ENCODE measurements at places on chromosomes 2 and 18.

DNA sequence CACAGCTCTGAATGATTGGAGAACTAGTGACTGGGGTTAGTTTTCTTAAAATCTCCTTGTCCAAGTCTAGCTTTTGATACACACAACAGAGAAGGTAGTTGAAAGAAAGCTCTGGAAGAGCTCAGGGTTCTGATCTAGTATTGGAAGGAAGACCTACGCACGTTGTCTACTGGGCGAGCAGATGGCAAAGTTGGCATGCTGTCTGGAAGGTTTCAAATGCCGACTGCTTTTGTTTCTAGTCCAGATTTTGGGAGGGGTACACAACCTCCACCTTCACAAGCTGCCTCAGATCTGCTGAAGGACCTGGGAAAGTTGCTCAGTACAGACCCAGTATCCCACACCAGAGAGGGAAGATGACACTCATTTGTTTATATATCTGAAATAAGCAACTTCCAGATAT lies 507.3 kb downstream of the RNF144A start:
- no peak for DNase-seq

DNA sequence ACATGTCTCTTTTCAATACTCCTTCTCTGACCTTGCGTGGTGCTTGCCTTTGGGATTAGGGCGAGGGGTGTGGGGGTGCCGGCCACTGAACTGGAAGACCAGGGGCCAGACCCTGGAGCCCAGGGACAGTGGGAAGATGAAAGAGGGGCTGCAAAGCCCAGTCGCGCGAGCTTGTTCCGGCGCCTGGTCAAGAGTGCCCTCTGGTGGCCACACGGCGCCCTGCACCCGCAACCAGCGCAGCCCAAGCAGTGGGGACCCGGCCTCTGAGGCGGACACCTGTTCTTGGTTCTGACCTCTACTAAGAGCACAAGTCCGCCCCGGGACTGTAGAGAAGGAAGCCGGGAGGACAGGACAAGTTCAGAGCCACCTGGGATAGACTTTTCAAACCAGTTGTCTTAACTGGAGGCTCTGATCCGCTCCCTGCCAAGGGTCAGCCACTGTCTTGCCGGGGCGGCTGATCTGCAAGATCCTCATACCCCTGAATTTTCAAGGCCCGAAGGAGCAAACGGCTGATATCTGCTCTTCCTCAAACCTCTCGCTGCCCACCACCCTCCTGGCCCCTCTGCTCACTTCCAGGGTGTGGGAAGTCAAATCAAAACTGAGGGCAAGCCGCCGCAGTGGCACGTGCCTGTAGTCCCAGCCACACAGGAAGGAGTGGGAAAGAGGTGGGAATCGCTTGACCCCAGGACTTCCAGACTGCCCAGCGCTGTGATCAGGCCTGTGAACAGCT lies 14.9 kb upstream of the MSH6 start:
- DNase-seq, result peak; percentile 67

DNA sequence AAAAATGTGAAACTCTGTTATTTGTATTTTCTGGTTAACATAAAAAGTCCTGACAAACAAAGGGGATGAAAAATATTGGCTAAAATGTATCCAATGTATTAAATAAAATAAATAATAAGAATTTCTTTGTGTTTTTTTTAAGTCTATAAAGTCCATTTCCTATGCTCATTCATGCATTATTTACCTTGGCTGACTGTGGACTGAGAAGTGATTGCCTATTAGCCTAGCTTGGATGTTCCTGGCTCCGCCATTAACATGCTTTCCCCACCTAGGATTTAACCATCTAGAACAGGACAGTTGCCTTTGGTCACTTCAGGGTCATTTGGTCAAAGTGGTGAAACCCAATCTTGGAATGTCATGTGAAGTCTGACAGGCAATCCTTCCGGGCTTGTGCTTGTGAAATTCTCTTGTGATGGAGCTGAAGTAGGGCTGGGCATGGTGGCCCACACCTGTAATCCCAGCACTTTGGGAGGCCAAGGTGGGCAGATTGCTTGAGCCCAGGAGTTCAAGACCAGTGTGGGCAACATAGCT lies 60.4 kb upstream of the TANC1 start:
- no peak for DNase-seq

GRCh38 chr2:112679484-112679883 lies 33.7 kb downstream of the SLC20A1 start:
- DNase-seq, result no peak

- no peak for DNase-seq
Measured at GRCh38 chr2:937530-937929, 13.1 kb upstream of the SNTG2 start.

- DNase-seq, result no peak
Measured at GRCh38 chr2:39432701-39433100, 4.4 kb downstream of the MAP4K3 start.

DNA sequence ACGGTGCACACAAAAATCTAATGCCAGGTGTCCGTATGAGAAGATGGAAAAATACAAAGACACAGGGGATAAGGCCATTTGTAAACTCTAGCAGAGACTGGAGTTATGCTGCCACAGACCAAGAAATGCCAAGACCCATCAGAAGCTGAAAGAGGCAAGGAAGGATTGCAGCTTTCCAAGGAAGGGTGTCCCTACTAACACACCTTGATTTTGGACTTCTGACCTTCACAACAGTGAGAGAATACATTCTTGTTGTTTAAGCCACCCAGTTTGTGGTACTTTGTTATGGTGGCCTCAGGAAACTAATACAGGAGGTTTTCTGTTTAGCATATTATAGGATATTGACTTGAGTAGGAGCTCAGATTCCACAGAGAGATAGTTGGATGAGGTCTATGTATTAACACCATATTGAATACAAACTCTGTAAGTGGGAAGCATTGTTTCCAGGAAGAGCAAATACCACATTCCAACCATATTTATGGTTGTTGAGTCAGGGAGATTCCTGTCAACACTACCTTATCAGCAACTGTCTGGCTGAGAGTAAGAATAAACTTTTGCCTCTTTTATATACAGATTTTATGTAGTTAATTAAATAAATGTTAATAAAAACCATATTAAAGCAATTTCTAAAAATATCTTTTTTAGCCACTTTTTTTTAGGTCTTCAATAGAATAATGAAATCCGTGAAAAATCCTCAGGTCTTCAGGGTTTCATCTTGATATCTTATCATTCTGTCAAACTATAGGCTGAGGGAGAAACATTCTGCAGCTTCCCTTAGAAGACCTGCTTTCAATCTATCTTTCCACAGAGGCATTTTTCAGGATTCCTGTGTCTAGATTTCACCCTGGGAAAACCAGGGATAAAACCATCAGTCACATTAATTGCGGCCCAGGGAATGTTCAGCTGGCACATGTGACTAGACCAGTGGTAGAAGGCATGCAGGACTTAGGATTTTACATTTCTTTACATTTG lies 35.4 kb upstream of the HNMT start:
- no peak for DNase-seq

- no peak for DNase-seq
Measured at GRCh38 chr18:9148203-9148552, 11.6 kb downstream of the ANKRD12 start.

DNA sequence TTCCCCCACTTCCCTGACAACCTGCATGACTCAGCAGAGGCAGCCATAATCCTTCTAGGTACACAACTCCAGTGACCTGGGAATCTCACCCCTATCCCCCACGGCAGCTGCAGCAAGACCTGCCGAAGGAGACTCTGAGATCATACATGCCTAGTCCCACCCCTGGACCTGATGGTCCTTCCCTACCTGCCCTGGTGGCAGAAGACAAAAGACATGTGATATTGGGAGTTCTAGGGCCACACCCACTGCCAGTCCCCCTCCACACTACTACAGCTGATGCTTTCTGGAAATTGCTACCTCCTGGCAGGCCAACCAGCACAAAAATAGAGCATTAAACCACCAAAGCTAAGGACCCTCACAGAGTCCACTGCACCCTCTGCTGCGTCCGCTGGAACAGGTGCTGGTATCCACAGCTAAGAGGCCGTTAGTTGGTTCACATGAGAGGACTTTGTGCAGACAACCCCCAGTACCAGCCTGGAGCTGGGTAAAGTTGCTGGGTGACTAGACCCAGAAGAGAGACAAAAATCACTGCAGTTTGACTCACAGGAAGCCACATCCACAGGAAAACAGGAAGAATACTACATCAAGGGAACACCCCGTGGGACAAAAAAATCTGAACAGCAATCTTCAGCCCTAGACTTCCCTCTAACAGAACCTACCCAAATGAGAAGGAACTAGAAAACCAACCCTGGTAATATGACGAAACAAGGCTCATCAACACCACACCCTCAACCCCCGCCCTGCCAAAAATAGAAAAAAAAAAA lies 12.5 kb downstream of the MARCO start:
- DNase-seq, result no peak

- no peak for DNase-seq
Measured at GRCh38 chr2:19021100-19021476, 337.3 kb downstream of the OSR1 start.

- no peak for DNase-seq
Measured at GRCh38 chr2:63124218-63124617, 73.6 kb downstream of the OTX1 start.

GRCh38 chr18:47184419-47185050 lies 8.4 kb upstream of the IER3IP1 start:
- no peak for DNase-seq

DNA sequence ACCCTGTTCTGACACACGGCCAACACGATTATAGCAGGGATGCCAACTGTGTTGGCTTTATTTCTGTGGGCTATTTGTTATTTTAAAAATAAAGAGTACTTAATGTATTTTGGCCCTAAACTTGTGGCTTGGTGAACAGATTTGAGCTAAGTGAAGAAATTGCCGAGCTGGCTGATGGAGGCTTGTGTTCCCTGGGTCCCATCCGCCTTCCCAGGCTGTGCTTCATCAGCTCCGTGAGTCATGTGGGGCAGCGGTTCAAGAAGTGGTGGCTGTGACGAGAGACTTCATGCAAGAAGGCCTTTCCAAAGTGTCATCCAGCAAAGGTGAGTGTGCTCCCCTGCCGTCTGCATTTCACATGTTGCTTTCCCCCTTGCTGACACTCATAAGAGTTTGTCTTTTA lies 73.6 kb upstream of the NCK2 start:
- no peak for DNase-seq

- no peak for DNase-seq
Measured at GRCh38 chr18:73807551-73808192, 340.0 kb downstream of the FBXO15 start.

GRCh38 chr18:75502286-75502685 lies 74.8 kb upstream of the SMIM21 start:
- DNase-seq, result no peak

- DNase-seq, result no peak
Measured at GRCh38 chr18:55918444-55918843, 330.5 kb upstream of the TCF4 start.

GRCh38 chr2:225100269-225100668 lies 58.0 kb upstream of the DOCK10 start:
- no peak for DNase-seq

GRCh38 chr2:18800240-18800971 lies 211.0 kb upstream of the NT5C1B start:
- DNase-seq, result no peak

DNA sequence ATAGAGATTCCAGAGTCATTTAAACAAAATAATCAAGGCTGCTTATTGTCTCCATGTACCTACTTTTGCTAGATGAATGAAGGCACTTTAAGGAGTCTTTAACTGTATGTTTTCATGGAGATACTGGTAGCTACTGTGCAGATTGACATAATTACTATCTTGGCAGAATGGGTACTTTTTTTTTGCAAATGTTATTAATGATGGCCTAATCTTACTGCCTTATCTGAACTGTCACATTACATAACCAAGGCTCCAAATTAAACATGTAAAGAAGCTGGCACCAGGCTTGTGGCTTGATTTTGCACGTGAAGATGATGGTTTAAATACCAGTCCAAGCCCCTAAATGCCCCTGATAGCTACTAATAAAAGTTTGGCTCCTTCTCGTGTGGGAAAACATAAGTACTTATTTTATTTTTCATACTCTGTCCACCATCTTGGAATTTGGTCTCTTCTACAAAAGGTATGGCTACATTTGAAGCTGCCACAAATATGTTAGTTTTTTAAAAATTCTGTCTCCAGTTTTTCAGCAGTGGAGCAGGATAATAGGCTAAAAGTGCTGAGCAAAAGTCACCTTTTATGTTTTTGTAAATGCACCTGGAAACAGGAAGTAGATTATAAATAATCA lies 4.1 kb downstream of the TRIB2 start:
- no peak for DNase-seq

DNA sequence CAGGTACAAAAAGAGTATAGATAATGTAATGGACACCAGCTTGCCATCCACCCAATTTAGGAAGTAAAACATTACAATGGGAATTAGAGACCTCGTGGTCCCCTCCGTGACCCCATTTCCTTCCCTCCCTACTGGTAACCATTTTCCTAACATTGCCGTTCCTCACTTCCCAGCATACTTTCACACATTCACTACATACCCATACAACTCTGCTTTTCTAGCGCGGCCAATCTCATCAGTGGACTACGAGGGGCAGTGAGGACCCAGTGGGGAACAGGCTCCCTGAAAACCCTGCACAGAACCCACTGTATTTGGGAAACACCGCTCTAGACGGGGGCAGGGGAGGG lies 1.1 kb downstream of the ENOSF1 start:
- DNase-seq, result no peak

DNA sequence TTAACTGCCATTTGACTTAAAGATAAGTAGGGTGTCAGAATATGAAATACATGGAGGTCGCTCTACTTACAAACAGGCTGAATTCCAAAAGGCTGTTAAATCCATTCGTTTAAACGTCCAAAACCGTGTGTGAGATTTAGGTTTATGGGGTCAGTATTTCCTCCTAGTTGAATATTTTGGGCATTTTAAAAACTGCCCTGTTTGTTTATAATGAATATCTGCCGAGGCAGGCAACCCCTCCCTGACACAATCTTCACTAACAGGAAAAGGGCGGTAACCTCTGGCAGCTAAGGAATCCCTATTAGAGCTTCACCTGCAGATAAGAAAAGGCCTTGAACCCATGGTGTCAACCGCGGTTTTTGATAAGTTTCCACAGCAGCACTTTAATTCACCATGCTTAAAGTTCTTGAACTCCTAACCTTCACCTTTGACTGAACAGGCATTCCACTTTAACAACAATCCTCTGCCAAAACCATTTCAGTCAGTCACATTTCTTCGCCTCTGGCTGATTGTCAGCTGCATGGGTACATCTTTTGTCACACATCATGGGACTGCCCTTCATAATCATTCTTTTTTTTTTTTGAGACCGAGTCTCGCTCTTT lies 17.8 kb downstream of the TRAK2 start:
- no peak for DNase-seq

GRCh38 chr2:156434461-156435291 lies 1.5 kb upstream of the GPD2 start:
- DNase-seq, result peak; percentile 34

DNA sequence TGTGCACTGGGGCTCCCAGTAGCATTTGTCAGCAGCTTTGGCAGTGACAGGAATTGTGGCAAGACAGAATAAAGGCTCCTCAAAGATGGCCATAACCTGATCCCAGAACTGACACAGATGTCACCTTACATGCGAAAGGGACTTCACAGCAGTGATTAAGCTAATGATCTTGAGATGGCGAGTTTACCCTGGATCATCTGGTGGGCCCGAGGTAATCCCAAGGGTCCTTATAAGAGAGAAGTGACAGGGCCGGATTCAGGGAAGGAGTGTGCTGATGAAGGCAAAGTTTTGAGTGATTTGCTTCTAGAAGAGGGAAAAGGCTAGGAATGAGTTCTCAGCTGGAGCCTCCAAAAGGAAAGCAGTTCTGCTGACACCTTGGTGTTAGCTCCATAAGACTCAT lies 333.9 kb downstream of the LPIN1 start:
- DNase-seq, result no peak

Measured in naive thymus-derived CD8-positive, alpha-beta T cell (primary cell).